Mesendoderm (in vitro differentiated cells): ENCODE measurements at places on chromosomes 2 and 18.
A peak's percentile ranks its signal among the peaks of the same experiment; 100 is the strongest.

GRCh38 chr2:152701198-152701597, 16.1 kb downstream of the PRPF40A start:
- no peak for DNase-seq

DNA sequence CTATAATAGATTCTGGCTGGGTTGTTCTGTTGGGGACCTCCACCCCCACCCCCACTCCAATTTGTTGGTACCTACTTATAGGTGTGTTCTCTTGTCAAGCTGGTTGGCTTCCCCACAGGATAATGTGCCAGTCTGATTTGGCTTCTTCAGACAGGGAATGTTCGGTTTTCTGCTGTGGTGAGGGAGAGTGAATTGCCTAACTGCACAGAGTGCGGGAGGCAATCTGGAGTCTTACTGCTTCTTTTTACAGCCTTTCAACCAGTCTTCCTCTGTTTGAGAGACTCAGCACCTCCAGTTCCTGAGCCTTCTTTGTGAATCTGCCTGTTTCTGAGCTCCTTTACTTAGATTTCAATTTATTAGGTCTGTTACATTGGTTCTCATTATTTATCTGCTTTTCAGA, 27.4 kb upstream of the SNORC start:
- DNase-seq: no peak

GRCh38 chr2:240395896-240396622, 39.4 kb upstream of the GPC1 start:
- DNase-seq: no peak

DNA sequence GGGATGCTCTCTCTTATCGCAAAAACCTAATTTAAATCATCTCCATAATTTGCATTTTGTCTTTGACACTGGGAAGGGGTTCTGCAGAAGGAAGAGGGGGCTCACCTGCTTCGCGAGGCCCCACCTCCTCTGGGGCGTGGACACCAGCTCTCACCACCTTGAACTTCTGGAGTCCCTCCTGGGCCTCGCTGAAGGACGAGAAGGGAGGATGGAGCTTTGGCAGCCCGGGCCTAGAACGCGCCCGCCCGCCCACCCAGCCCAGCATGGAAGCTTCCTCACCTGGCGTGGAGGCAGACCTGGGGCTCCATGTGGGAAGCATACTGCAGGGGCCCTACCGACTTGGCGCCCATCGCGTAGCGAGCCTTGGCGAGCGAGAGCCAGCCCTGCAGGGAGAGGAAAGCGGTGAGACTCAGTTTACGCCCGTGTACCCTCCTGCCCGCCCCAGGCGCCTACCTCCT, 1.1 kb upstream of the IMP4 start:
- DNase-seq: peak; percentile 42

- DNase-seq: no peak
Measured at GRCh38 chr2:53867169-53867568, 7.4 kb upstream of the GPR75 start.

GRCh38 chr2:16666449-16666801, 791 bp upstream of the CYRIA start:
- peak; percentile 43 for DNase-seq

- DNase-seq: no peak
Measured at GRCh38 chr2:126413079-126413478, 242.9 kb upstream of the GYPC start.

- DNase-seq: peak; percentile 47
Measured at GRCh38 chr2:47198985-47199451, 43.9 kb upstream of the STPG4 start.

- no peak for DNase-seq
Measured at GRCh38 chr2:60446413-60447267, 106.8 kb downstream of the BCL11A start.

DNA sequence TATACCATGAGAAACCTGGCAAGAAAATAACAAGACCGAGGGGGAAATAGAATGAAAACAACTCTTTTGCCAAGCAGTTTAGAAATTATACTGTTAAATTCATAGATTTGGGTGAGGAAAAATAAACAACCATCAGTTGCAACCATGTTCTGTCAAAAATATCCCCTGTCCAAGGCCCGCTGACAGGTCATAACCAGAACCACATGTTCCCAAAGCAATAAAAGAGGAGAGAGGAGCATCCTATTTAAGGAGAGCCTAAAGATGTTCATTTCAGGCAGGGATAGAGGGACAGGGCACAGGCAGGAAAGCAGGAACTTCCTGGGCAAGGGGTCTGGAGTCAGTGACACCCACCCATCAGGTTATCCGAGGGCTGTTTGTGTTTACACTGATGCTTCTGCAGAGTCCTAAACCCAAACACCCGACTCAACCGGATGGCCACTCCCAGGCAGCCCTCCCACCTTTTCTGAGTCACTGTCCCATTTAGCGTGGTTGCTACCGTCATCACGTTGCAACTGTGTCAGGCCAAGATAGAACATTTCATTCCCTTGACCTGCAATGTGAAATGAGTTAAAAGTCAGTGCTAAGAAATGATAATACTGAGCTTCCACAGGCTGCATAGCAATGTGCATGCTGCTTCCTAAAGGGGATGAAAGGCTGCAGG, 468.3 kb upstream of the RAB12 start:
- peak; percentile 44 for DNase-seq

- no peak for DNase-seq
Measured at GRCh38 chr2:72548081-72548764, 277.6 kb downstream of the EXOC6B start.

DNA sequence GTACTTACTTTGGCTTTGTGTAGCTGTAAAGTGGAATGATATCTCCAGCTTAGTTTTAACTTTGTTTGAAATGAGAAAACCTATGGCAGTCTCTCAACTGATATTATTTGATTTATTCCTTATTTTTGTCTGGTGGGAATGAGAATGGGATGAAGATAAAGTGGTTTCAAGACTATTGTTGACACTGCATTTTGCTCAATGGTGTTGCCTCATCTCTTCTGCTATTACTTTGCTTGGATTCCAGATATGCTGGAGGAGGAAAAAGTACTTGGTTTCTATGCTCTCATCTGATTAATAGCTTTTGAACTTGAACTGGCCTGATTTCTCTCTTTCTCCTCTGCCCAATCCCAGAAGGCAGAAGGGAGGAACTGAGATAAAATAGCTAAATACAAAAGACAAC, 198.2 kb downstream of the CTNNA2 start:
- DNase-seq: no peak

- peak; percentile 59 for DNase-seq
Measured at GRCh38 chr2:202932425-202933138, 20.5 kb downstream of the CARF start.

GRCh38 chr18:64380117-64380516, 231.2 kb upstream of the LINC00305 start:
- DNase-seq: no peak
